ENCODE measurements at places on chromosomes 3 and 15.
A peak's percentile ranks its signal among the peaks of the same experiment; 100 is the strongest.

DNA sequence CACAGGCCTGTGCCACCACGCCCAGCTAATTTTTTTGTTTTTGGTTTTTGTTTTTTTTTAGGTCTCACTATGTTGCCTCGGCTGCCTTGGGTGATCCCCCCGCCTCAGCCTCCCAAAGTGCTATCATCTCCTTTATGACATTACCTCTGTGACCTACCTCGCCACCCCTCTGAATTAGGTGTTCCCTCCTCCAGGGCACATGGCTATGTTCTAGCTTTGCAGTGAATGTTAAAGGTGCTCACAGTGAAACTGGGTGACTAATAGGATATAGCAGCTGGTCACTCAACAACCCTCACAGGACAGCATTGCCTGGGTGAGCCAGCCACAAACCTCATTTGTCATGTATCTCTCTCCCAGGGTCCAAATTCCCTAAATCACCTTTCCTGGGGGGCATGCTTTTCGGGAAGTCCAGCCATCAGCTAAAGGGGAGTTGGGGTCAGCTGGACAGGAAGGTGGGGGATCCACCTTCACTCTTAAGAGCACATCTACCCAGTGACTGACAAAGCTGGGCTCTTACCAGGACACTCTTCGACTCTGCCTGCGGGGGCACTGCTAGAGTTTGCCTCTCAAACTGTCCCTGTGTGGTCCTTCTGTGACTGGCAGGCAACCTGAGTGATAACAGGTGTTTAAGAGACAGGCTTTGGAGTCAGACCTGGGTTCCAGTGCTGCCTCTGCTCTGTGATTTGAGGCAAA lies 1.6 kb upstream of the TTLL3 start:
- DNase-seq = peak; percentile 61

DNA sequence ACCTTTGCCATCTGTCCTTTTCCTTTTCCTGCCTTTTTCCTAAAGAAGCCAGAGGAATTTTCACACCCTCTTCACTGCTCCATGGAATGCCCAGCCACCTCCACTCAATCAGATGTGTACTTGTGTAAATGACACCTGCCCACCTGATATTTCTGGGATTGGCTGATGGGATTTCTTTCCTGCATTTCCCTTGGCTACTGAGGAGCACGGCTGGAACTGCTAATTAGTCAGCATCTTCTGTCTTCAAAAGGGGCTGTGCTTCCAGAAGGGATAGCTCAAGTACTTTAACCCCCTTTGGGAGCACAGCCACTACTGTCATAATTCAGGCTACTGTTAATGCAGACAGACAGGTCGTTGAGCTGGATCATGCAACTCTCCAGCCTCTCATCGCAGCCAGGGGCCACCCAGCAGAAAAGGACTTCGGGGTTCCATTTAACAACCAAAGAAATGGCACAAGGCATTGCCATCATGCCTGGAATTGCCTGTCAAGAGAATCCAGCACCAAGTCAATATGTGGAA lies 38.6 kb downstream of the MGLL start:
- no peak for DNase-seq

DNA sequence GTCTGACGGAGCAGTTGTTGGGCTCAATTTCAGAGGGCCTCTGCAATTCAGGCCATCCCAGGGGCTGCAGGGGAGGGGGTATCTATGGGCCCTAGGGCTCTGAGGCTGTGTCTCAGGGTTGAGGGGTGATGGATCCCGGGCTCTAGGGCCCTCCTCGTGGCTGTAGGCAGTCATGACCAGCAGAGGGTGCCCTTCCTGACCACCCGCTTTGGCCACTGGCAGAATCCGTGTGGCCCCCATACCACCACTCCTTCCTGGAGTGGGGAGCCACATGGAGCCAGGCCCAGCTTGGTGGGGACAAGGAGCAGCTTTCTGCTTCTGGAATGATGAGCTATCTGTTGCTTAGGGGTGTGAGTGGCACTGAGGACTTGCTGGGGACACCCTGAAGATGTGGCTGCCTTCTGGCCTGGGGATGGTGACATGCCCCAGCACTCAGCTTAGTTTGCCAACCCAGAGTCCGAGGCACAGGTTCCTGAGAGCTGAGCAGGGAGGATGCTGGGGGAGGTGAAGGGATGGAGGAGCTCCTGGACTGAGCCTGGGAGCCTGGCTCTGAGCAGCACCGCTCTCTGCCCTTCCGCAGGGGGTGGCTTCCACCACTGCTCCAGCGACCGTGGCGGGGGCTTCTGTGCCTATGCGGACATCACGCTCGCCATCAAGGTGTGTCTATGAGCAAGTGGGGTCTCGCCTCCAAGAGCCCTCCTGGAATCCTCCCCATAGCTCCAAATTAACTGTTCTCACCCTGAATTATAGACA lies 20.2 kb downstream of the HDAC11 start:
- no peak for DNase-seq

DNA sequence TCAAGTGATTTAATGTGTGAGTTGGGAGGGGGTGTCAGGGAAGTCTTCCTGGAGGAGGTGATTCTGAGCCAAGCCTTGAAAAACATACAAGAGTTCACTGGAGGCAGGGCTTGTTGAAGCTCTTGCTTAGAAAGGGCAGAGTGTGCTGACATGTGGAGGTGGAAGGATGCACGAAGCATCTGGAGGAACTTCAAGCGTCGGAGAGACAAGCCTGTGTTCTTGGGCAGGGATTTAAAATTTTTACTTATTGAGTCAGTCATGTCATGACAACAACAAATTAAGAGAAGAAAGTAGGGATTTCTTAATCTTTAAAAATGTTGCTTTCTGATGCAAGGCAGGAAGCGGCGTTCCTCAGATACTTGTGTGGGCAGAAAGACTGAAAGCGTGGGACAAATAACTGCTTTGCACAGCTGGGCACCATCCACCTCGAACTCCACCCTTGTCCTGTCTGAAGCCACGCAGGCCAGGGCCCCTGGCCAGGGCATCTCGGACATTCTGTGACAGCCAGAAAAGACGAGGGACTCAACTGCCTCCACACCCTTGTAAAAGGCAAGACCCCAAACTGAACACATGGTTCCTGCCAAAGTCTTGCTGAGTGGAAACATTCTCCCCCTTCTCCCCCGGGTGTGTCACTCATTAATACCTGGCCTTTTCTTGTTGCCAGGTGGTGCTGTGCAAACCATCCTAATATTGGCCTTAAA lies 6.9 kb upstream of the IL16 start:
- DNase-seq = no peak

Data from CD4-positive, alpha-beta T cell treated with Interleukin-21 for 1 hour (primary cell).